ENCODE measurements at places on chromosomes 1 and 21. TPM values are rescaled to one million over a fixed set of nuclear protein-coding genes. Genes with fewer than 3 reads are reported as not detected.

WDR4 gene
- total RNA-seq: 21.8 TPM

OR2T29 gene
- not detected for total RNA-seq

PLA2G2F gene
- not detected for total RNA-seq

GPR3 gene
- total RNA-seq: 0.89 TPM

PRAMEF6 gene
- total RNA-seq: not detected

RXFP4 gene
- 0.30 TPM for total RNA-seq

RIPPLY3 gene
- total RNA-seq: not detected

MYBPH gene
- 0.30 TPM for total RNA-seq

PADI2 gene
- not detected for total RNA-seq

C8A gene
- under 0.01 TPM for total RNA-seq

FCRL6 gene
- not detected for total RNA-seq

CYP4B1 gene
- total RNA-seq: not detected

LEPR gene
- 18.1 TPM for total RNA-seq

CDA gene
- not detected for total RNA-seq

EPHX1 gene
- total RNA-seq: 16.6 TPM

MACO1 gene
- 19.1 TPM for total RNA-seq

HSD3B1 gene
- total RNA-seq: not detected

ZC3H11A gene
- 102 TPM for total RNA-seq

CDK18 gene
- 0.89 TPM for total RNA-seq

SPATA46 gene
- total RNA-seq: not detected

CD34 gene
- total RNA-seq: 0.05 TPM

CLEC20A gene
- total RNA-seq: not detected

RPTN gene
- total RNA-seq: not detected

CLDN8 gene
- total RNA-seq: not detected

C1orf87 gene
- total RNA-seq: not detected

CCDC27 gene
- total RNA-seq: not detected

CHIA gene
- total RNA-seq: not detected

HFM1 gene
- total RNA-seq: 0.23 TPM

OR2L5 gene
- not detected for total RNA-seq

SH2D2A gene
- not detected for total RNA-seq

PERM1 gene
- total RNA-seq: not detected

CYP4A22 gene
- total RNA-seq: not detected

ANXA9 gene
- total RNA-seq: 0.05 TPM

HSD3B2 gene
- total RNA-seq: not detected

HTR6 gene
- total RNA-seq: not detected

OR2L13 gene
- not detected for total RNA-seq

IVL gene
- total RNA-seq: 1.1 TPM

NR1I3 gene
- total RNA-seq: not detected

SLC37A1 gene
- total RNA-seq: 0.59 TPM

HES2 gene
- total RNA-seq: not detected

SPATA21 gene
- total RNA-seq: not detected

KRTAP10-12 gene
- total RNA-seq: not detected

TRIM67 gene
- total RNA-seq: not detected

ZNF593OS gene
- not detected for total RNA-seq

MLLT11 gene
- total RNA-seq: 16.1 TPM

DMBX1 gene
- total RNA-seq: not detected

CD164L2 gene
- not detected for total RNA-seq

KIAA1614 gene
- total RNA-seq: 3.0 TPM

CBS gene
- 13.4 TPM for total RNA-seq
